ENCODE measurements at places on chromosomes 4 and X.

DNA sequence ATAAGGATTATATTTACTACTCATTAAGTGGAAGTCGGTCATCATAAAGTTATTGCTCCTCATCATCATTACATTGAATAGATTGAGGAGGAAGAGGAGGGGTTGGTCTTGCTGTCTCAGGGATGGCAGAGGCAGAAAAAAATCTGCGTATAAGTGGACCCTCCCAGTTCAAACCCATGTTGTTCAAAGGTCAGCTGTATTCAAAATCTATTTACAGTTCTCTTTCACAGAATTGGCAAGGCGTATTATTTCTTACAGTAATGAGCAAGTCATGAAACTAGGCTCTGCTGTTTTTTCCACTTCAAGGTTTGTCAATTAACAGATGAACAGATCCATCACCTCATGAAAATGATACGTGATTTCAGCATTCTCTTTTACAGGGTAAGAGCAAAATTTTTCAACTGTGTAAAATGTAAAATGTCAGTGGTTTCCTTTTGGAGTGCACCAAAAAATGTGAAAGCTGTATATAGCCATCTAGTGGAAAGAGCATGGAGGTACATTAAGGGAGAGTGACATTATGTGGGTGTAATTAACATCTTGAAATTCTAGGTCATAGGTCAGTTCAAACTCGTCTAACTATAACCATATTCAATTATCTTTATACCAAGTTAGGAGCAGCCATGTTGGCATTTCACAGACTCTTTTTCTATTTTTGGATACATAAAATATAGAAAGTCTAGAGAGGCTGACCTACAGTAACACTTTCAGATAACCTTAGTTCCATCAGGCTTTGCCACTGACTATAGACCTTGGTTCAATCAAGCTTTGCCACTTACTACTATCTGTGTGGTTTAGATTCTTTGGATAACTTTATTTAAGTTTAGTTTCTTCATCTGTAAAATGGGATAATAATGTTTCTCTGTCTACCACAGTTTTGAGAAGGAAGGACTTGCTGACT is 30.1 kb downstream of the NEIL3 start:
- no peak for DNase-seq

GRCh38 chrX:47247999-47248320 is 15.2 kb downstream of the USP11 start:
- DNase-seq, result no peak

- DNase-seq, result no peak
These were observed 96.5 kb upstream of the ESX1 start for GRCh38 chrX:104351173-104351769.

DNA sequence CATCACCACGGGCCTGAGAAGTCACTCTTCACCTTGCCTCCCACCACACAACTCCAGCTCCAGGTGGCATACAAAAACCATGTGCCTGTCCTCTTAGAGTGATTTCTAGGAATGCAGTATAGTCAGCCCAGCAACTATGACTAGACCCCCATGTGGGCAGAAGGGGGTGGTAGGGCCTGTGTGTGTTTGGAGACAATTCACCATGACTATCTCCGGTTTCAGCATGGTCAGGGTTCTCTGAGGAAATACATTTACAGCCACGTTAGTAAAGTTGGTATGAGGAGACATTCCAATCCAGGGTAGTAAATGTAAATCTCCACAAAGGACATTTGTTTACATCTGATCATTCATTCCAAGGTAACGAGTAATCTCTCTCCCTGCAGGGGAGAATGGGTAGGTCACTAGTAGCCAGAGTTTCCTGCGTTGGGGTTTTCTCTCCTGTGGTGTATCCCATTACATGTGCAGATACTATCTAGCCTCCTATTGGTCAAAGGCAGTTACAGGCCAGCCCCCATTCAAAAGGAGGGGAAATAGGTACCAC is 4.2 kb upstream of the MTMR1 start:
- no peak for DNase-seq

DNA sequence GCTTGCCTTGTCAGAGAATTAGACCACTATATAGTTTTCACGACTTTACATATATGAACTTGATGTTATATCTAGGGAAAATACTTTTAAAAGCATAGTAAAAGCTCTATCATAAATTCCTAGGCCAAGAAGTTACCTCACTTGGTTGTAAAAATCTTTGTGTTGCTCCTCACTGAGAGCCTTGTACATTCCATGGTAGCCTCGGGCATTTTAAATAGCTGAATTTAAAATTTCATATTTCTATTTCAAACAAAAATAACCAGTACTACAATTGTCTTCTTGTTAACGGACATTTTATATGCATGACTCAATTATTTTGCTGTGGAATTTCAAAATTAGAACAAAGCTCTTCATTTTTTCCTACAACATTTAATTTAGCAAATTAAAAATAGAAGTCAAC is 107.6 kb downstream of the MID1 start:
- no peak for DNase-seq

GRCh38 chr4:36281384-36282106 is at the start of gene DTHD1:
Gene DTHD1 (plus strand): TSS chr4:36281616. CDS start chr4:36281759, 143 bp downstream.
- DNase-seq, result no peak

GRCh38 chr4:150794706-150795105 is 212.8 kb downstream of the MAB21L2 start:
- no peak for DNase-seq

- no peak for DNase-seq
These were observed 2.8 kb downstream of the SFRP2 start for GRCh38 chr4:153785910-153786721.

- no peak for DNase-seq
These were observed 128.0 kb downstream of the PPA2 start for GRCh38 chr4:105345838-105346237.

DNA sequence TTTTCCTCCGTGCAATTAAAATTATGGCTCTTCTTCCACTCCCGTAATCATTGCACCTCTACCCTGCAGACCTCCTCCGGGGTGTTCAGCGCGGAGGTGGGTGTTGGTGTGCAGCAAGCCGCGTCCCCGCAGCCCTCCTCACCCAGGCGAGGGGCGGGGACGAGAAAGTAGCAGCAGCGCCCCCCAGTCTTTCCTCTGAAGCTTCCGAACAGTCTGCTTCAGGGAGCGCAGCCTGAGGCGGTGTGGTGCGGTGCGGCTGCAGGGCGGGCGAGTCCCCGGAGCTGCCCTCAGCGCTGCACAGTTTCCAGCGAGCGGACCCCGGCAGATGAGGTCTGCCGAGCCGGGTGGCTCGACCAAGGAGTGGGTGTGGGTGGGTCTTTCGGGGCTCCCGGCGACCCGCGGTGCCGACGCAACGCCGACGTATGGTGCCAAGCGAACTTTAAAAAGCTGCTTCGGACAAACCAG is at the start of gene FRAS1:
Gene FRAS1, plus strand, starts transcription at position 189 of the 465 bp plus-strand sequence. CDS start 687 bp downstream, outside the sequence.
- DNase-seq, result peak; percentile 79

DNA sequence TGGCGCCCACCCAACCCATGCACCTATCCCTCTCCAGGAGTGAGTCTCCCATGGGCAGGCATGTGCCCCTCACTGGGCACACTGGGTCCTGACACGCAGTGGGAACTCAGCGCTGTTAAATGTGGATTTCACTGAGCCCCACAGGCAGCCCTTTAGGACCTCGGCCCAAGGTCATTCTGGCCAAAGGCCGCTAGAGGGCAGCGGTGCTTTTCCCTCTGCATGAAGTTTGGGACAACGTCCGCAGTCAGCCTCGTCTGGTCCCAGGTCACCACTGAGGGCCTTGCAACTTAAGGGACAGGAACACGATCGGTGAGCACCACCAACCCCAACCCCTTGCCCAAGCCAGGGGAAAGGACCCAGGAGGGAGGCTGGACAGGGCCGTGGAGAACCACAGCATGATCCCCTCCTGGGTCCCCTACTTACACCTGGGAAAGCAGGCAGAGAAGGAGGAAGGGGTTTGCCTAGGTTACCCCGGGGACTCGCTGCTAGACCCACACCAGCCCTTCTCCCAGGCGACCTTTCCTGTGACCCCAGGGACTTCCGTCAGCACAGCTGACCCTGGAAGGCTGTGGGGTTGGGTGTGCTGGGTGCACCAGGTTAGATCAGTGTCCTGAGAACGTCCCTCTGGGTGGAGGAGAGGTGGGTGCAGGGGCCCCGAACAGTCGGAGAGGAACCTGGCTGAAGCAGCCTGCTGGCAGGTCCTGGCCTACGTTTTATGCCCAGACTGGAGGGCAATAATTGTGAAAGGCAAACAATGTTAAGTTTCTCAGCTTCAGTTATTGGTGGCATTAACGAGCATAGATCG is 24.0 kb downstream of the CYTL1 start:
- peak; percentile 83 for DNase-seq

DNA sequence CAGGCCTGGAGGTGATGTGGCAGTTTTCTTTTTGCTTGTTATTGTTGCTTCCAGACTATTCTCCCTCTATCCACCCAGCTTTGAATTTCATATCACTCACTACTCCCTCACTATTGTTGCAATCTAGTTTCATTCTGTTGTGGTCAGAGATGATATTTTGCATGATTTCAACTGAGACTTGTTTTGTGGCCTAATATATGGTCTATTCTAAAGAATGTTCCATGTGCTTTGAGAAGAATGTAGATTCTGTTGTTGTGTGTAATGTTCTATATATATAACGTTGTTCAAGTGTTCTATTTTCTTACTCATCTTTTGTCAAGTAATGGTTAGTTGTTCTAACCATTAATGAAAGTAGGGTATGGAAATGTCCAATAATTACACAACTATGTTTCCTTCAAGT is 59.0 kb downstream of the THOC2 start:
- no peak for DNase-seq

GRCh38 chr4:76354517-76355473 is 48.3 kb downstream of the STBD1 start:
- no peak for DNase-seq

- DNase-seq, result no peak
These were observed 18.8 kb upstream of the DSPP start for GRCh38 chr4:87589531-87589930.

DNA sequence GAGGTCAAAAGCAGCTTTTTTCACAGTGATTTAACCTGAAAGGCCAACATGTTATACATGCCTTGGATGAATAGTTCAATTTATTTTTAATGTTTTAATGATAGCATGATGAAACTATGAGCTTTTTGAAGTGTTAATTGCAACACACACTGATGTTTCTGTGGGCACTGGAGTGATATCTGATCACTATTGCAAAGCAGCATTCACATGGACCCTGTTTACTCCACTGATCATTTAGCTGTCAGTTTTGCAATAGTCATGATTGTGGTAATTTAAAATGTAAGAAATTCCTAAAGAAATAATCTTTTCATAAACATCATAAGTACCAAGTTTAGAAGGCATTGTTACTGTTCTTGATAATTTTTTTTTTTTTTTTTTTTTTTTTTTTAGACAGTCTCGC is 74.1 kb downstream of the ARSJ start:
- DNase-seq, result no peak

DNA sequence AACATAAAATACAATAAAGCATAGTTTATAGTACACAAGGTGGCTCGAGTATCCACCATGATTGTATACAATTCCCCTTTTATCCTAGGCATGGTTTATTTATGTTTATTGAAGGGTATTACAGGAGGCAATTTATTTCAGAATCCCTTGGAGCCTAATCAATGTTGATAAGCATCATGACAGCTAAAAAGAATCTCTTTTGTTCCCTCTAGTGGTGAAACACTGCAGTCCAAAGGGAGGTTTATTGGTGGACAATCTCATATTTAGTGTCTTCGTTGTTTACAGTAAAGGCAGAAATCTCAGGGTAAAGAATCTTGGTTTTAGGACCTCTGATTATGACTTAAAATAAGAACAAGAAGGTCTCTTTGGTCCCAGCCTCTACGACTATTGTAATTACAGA is 1712.5 kb downstream of the C4orf33 start:
- DNase-seq, result no peak

DNA sequence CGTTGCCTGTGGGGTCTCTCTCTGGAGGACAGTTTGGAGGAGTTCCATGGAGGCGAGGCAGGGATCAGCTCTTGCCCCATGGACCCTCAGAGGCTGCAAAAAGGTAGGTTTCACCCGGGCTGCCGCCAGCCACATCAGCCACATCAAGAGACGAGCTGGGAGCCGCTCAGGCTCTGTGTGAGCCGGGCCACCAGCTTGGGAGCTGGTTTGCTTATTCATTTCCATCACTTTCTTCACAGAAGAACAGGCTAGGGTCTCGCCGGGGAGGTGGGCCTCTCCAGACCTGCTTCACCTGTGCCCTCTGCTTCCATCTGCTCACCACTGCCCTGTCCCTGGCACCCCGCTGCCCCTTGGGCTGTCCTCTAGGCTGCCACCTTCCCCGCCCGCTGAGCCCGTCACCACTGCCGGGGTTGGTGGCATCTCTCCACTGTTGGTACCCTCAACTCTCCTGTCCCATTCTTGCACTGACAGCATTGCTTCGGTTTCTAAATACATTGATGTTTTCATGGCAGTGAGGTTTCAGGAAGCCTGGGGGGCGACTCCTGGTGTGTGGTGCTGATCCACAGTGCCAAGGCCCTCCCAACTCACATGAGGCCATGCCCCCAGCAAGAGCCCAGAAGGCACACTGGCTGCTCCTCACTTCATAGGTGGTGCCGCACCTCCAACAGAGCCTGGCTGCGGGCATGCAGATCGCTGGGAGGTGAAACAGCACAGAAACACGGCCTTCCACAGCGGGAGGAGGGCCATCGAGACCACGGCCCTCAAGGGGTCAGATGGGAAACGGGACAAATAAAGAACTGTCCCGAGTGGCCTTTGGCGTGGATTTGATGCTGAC is 4.5 kb upstream of the TREX2 start:
- no peak for DNase-seq

DNA sequence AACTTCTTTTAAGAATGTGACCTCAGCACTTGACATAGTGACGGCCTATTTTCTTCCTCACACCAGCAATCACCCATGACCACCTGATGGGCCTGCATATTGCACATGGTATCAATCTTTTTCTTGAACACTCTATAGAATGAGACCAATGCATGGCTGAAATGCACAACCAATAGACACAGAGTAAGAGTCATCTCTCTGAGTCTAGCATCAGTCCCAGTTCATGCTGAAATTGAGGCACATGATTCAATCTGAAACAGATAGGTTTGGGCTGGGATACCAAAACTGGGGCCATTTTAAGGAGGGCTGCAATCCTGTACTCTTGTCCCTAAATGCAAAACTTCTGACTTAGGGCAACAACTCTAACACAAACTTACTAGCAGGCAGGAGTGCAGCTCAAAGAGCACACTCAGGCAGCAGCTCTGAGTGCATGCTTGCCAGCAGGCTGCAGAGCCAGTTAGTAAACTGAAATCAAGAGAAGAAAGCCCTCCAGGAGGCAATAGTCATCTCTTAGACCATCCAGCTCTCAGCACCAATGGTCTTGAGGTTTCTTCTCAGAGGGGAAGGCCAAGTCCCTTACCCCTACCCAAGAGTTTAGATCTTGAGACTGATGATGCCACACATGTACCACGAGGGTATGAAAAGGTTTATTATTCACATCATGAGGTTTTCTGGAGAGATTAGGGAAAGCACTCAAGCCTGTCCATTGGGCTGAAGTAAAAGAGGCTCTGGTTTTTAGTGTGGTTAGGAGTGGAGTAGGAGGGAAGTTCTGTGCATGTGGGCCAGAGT is 24.7 kb upstream of the GPR101 start:
- no peak for DNase-seq

- no peak for DNase-seq
These were observed 219.0 kb upstream of the GIMD1 start for GRCh38 chr4:106587558-106587957.

DNA sequence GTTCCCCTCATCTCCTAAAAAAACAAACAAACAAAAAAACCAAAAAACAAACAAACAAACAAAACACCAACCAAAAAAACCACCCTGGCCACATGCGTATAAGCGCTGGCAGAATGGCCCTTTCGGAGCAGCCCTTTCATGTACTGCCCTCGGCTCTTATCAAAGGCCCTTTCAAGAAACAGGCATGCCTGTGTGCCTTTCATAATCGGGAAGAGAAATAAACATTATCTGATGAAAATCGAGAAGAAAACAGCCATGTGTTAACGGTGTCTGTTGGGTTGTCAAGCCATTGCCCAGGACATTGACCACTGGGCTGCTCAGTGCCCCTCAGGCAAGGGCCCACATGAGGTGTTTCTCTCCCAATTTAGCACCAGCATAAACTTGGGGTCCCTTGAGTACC is 68.3 kb downstream of the PJA1 start:
- no peak for DNase-seq

Data from left forelimb (tissue), 1 donor.